A549 treated with dexamethasone at 1 μM for 4 hours (cell line): ENCODE measurements at places on chromosomes 3 and 15. TPM values are rescaled to one million over a fixed set of nuclear protein-coding genes. Genes with fewer than 3 reads are reported as not detected.

DAG1 gene
- total RNA-seq: 47.5 to 69.1 TPM (median 68.3 TPM) in 5 replicates

NR1I2 gene
- total RNA-seq: not detected in 5 replicates

PRR20G gene
- total RNA-seq: 1.8 to 2.6 TPM (median 2.0 TPM) in 5 replicates

PAQR9 gene
- 1.8 to 2.5 TPM (median 2.0 TPM) in 5 replicates for total RNA-seq

PPP1R14D gene
- 0.14 to 0.21 TPM (median 0.19 TPM) in 3 of 5 replicates, not detected in the others for total RNA-seq

DALRD3 gene
- 16.8 to 24.1 TPM (median 23.1 TPM) in 5 replicates for total RNA-seq

ABI3BP gene
- total RNA-seq: 0.97 to 2.7 TPM (median 1.4 TPM) in 5 replicates

LRTM1 gene
- total RNA-seq: not detected in 5 replicates

CACNA1D gene
- total RNA-seq: 0.54 to 1.1 TPM (median 0.88 TPM) in 5 replicates

DAZL gene
- total RNA-seq: not detected in 5 replicates

LRRK1 gene
- 11.0 to 19.6 TPM (median 17.9 TPM) in 5 replicates for total RNA-seq
